Ascending aorta (tissue), 2 donors: ENCODE measurements at places on chromosomes 1 and 21.

DNA sequence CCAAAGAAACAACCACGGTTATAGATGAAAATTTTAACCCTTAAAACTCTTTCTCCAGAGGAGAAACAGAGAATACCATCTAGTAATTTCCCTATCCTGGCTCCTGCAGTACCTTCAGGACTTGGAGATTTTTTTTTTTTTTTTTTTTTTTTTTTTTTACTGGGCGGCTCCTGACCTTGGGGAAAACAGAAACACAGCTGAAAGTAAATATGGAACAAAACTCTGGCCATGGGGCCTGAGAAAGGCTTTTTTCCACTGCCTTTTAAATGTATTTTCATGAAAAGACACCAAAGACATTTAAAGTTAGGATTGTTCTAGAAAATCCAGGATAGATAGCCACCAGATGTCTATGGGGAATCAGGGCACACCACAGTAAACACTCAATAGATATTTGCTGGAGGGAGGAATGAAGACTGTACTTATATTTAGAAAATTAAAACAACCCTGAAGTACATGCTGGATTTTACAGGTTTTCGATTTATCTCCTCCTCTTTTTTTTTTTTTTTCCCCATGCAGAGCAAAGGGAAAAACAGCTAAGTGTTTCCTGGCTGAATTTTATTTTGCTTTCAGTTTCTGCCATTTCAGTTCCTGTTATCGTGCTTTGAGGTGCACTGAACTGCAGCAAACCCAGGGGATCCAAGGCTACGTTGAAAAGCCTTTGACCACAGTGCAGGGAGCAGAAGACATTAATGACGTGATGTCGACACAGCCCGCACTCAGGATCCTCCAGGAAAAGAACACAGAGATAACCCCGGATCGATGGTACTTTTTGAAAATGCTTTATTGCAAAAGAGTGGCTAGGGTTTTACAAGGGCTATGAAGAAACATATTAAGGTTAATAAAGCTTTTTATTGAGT is 35.7 kb upstream of the CNN3 start:
- no peak for DNase-seq

DNA sequence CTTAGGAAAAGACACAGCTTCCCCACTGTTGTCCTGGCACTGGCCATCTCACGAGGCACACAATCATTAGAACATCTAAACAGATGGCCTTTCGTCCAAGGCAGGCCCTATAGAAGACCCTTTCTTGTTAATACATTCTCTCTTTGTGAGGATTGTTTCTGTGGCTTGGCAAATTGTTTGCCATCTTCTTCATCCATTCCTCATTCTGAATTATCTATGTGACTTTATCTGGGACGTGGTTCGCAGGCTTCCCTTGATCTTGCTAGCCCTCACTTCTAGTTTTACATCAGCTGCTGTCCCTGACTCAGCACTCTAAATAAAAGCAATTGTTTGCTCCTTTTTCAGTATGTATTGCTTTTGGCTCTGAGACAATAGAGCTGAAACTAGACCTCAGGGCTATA is 101.1 kb upstream of the ZC3H11B start:
- no peak for DNase-seq

DNA sequence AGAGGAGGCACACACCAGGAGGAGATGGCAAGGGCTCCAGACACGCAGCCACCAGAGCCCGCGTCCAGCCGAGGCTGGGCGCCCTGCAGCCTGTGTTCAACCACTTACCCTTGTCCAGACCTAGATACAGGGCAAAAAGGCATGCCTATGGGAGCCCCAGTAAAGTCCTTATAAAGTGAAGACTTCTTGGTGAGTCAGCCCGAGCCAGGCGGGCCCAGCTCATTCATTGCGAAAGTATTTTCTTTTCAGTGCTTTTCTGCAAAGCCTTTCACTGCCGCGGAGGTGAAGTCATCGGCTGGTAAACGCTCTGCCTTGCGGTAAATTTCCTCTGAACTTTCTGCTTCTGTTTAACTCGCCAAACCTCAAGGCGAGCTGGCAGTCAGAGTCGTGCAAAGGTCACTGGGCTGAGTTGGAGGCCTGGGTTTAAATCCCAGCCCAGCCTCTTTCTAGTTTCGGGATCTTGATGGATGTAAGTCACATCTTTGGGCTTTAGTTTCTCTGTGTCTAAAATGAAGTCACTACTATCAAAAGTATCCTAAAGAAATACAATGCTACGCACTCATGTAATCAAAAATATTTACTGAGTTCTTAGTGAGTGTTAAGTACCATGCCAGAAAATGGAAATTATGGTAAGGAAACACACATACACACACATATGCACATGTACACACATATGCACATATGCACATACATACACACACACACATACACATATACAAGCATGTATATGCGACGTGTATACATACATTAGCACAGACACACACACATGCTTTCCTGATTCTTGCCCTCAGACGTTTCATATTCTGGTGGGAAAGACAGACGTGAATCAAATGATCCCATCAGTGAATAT is 54.7 kb upstream of the IFFO2 start:
- DNase-seq, result peak; percentile 95

DNA sequence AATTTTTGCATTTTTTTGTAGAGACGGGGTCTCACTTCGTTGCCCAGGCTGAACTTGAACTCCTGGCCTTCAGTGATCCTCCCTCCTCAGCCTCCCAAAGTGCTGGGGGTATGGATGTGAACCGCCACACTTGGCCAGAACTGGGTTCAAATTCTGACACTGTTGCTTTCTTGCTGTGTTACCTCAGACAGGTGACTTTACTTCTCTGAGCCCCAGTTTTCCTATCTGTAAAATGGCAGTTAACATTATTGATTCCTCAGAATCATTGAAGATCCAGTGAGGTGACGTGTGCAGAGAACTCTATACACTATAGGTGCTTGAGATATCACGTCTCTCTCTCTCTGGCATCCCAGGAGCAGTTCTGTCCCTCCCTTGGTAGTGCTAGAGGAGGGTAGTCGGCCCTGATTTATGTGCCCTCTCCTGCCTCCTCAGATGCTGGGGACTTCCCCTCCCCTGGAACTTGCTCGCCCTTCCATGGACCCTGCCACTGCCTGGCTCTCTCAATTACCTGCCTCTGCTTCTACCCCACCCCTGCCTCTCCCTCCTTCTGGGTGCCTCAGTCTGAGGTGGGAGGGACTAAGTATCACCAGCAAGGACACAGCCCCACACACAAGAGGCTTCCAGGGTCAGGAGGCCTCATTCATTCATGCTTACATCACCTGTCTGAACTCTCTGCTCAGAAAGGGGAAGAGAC is 2.8 kb upstream of the HPCA start:
- DNase-seq, result no peak

- DNase-seq, result no peak
Measured at GRCh38 chr1:5971471-5972197, 20.6 kb downstream of the NPHP4 start.

DNA sequence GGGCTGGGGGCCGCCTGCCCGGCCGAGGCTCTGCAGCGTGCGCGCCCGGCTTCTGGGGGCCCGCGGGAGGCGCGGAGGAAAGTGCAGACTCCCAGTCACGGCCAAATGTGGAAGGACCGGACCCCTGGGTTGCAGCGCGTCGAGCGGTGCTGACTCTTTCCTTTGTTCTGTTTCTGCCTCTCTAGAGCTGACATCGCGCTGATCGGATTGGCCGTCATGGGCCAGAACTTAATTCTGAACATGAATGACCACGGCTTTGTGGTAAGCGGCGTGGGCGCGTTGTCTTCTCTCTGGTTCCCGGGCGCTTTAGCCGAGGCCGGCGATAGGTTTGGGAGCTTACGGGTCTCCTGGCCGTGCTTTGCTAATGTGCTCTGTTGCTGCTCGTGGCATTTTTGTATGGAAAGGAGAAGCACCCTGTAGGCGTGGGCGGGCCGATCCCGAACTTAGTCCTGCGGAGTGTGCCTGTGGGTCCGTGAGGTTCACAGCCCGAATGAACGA is 629 bp downstream of the PGD start:
- DNase-seq, result no peak

GRCh38 chr1:150551051-150551783 is 2.0 kb downstream of the ADAMTSL4 start:
- DNase-seq, result no peak
